ENCODE measurements at places on chromosomes 2 and 18.
A peak's percentile ranks its signal among the peaks of the same experiment; 100 is the strongest.

- DNase-seq: no peak
These were observed 259.7 kb upstream of the STON1 start for GRCh38 chr2:48270209-48270608.

DNA sequence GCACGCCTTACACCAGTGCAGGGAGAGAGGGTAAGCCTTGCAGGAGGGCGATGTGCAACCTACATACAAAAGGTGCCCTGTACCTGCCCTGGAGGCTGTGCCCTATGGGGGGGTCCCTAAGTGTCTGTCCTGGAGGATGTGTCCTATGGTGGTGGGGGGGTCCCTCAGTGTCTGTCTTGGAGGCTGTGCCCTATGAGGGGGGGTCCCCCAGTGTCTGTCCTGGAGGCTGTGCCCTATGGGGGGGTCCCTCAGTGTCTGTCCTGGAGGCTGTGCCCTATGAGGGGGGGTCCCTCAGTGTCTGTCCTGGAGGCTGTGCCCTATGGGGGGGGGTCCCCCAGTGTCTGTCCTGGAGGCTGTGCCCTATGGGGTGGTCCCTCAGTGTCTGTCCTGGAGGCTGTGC lies 216.6 kb downstream of the HDAC4 start:
- no peak for DNase-seq

DNA sequence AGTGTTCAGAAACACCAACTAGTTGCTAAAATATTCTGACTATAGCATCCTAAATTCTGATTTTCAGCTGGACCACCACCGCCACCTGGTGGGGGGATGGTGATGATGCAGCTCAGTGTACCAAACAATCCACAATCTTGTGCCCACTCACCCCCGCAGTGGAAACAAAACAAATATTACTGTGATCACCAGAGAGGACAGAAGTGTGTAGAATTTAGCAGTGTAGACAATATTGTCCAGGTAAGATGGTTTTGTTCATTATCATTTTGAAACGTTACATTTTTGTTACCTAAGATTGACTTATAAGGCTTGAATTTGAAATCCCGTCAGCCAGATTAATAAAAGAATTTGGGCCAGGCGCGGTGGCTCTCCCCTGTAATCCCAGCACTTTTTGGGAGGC lies 31.7 kb upstream of the UBXN4 start:
- peak; percentile 75 for DNase-seq

GRCh38 chr2:240131296-240131695 lies 4.8 kb downstream of the COPS9 start:
- DNase-seq: no peak

GRCh38 chr18:8423051-8423557 lies 186.1 kb upstream of the RAB12 start:
- DNase-seq: no peak

- no peak for DNase-seq
These were observed 2.3 kb downstream of the MYO1B start for GRCh38 chr2:191247381-191248057.

DNA sequence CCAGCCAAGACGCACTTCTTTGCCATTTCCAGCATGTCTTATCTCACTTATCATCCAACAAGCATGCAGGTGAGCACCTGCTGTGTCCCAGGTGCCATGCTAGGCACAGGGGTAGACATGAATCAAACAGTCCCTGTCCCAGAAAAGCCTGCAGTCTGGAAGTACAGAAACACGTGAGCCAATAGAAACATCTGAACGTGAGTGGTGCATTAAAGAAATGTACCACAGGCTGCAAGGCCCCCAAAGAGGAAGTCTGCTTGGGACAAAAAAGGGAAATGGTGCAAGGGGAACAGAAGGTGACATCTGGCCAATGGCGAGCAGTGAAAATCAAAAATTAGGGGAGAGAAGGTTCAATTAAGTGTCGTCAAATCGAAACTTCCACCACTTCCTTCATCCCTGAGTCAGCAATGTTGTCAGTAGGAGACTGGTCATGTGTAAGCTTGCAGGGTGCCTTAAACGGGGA lies 17.6 kb upstream of the TMEM247 start:
- DNase-seq: no peak

DNA sequence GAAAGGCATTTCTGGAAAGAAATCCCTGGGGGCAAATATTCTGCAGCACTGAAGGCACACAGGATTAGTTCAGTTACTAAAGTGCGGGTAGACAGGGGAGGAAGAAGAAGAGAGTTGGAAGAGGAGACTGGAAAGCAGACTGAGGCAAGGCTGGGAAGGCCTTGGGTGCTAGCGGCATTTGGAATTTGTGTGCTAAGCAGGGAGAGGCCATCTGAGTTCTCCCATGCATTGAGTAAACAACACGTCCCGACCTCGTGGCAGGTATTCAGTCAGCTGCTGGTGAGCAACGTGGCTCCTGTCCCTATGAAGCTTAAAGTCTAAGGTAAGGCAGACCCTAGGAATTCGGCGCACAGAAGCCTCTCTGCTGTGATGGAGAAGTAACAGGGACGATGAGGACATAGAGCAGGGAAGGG lies 30.7 kb downstream of the ATP8B1 start:
- no peak for DNase-seq

DNA sequence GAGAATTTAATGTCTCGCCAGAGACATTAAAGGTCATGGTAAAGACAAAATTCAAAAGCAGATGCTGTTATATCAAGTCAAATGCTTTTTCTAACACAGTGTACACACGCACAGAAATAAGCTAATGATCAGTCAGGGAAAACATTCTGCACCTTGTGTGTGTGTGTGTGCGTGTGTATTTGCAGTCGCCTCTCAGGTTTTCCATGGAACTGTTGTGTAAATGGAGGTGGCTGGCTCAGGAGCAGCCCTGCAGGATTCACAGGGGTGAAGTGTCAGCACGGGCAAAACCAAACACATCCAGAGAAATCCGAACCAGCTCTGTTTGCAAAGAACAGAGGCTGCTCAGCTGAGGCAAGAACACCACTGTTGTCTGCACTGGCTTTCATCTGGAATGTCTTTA lies 76.2 kb upstream of the YWHAQ start:
- DNase-seq: no peak

DNA sequence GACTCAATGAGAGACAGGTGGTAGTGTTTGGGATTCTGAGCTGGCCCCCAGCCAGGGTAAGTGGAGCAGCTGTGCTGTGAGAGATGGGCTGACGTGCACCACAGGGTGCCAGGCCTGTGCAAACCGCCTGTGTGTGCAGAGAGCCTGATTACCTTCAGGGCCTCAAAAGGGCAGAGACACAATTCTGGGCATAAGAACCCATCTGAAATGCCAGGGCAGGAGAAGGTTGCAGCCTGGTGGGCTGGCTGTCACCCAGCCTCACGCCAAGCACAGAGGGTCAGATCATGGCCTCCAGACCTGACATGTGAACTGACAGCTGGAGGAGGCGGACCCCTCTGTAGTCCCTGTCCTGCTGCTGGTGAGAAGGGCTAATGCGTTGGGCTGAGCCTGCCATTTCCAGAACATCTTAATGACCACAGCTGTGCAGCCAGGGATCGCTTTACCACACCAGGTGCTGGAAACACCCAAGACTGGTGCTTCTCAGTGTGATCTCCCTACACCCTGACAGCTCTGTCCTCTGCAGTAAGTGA lies 100.9 kb downstream of the ARL4C start:
- DNase-seq: no peak

DNA sequence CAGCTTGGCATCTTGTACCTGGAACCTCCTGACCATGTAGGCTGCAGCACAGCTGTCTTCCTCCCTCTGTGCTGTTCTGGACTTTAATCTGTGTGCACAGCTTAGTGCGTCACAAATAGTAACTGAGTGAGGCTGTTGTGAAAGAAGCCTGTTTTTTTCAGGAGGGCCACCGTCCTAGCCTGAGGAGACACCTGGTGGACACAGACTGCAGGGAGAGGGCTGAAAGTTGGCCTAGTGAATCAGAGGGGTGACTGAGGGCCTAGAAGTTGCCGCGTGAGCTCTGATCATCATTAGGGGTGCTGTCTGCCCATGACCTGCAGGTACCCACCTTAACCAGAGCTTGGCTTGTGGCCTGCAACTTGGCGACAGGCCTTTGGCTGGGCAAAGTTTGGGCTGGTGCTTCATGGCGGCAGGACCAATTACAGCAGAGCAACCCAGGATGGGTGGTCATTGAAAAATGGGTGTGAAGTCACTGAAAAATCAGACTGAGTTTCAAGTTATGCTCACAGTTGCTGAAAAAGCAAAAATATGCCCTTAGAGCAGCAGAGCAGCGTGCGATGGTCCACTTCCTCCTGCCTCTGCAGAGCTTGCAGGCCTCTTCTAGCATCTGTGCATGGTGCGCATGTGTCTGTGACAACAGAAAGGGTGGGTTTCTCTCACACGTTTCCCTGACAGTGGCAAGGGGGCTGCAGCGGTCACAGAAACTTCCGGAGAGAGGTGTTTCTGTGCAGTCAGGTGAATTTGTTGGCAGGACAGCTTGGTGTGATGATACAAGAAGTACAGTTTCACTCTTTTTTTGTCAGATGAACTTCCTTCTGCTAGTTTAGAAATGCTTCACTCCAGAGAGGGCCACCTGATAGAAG lies 9.6 kb downstream of the GDF7 start:
- DNase-seq: no peak

DNA sequence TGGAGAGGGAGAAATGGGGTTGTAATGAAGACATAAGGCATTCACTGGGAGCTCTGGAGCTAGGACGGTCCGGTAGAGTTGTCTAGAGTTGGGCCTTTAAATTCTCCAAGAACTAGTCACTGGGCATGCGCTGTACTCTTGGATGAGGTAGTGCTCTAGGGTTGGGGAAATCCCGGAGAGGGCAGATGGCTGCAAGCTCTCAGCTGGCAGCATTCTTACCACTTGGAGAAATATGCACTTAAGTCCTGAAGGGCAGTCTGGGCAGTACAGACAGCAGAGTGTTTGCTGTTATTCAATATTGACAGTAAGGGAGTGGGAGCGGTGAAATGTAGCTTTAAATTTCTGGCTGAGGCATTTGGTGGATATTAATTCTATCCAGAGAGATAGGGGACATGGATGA lies 214.6 kb downstream of the RDH14 start:
- no peak for DNase-seq

GRCh38 chr2:73174941-73175662 lies 27.3 kb upstream of the NOTO start:
- no peak for DNase-seq

DNA sequence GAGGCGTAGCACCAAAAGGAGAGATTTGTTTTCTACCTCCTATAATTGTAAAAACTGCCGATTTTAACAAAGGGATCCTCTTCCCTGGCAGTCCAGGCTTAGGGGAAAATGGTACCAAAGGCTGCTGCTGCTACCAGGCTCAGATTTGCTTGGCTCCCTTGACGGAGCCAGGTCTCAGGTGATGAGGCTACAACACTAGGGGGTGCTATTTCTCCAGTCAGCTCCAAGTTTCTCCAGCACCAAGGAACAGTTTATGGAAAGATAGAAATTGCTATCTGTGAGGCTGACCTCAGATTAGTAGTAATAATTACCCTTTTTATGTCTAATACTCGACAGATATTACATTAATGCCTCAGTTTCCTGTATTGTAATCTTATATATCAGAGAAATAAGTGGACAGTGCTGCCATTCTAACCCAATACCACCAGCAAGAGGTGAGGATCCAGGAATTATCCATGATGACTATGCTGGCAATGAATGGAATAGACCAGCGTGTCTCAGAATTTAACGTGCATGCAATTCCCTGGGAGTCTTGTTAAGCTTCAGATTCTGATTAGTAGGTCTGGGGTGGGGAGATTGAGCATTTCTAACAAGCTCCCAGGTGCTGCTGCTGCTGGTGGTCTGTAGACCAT lies 111.3 kb downstream of the ESCO1 start:
- peak; percentile 46 for DNase-seq

- no peak for DNase-seq
These were observed 713.5 kb downstream of the LRP1B start for GRCh38 chr2:141417246-141417797.

GRCh38 chr18:51053814-51054213 lies 23.8 kb downstream of the SMAD4 start:
- no peak for DNase-seq

- DNase-seq: no peak
These were observed 18.7 kb upstream of the LCLAT1 start for GRCh38 chr2:30428348-30428662.

- no peak for DNase-seq
These were observed 183.1 kb upstream of the CCDC68 start for GRCh38 chr18:55142410-55142809.

DNA sequence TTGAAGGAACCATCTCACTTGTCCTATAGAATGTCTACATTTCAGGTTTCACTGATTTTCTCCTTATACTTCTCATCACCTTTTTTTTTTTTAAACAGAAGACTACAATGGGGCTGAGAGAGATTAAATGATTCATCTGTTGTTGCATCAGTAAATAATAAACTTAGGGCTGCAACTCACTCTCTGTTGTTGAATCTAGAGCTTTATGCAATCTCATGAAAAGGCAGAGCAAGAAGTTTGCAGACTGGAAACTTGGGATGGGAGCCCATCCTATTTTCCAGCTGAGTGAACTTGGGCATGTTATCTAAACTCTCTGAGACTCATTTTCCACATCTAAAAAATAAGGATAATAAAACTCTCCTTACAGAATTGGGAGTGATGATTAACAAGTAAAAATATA lies 58.4 kb downstream of the PDE1A start:
- no peak for DNase-seq

DNA sequence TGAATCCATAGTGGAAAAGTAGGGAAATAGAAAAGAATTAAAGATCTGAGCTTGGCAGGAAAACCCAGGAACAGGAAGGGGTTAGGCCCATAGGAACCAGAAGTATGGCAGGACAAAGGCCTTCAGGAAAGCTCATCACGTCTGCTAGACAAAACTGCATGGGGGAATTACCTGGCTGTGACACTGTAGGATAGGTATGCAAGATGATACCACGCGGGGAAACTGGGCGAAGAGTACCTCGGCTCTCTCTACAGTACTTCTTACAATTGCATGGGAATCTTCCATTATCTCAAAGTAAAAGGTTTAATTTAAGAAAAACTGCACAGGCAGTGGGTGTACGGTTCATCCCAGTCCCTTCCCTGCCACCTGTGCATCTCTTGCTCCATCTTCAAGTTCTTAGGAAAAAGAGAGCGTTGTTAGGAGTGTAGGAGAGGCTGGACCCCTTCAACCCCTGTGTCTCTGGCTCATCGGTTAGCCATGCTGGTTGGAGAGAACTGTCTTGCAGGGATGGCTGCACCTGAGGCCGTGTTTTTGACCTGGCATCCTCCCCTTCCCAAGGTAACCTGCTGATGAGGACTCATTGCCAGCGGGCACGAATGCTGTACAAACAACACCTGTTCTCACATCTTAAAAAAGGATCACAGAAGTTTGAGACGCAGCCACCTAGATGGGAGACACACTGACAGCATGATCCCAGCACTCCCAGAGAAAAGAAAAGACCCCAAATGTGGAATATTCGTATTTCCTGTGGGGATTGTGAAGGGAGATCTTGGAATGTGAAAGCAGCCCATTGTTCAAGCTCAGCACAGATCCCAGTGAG lies 120.5 kb upstream of the COPS8 start:
- DNase-seq: no peak

DNA sequence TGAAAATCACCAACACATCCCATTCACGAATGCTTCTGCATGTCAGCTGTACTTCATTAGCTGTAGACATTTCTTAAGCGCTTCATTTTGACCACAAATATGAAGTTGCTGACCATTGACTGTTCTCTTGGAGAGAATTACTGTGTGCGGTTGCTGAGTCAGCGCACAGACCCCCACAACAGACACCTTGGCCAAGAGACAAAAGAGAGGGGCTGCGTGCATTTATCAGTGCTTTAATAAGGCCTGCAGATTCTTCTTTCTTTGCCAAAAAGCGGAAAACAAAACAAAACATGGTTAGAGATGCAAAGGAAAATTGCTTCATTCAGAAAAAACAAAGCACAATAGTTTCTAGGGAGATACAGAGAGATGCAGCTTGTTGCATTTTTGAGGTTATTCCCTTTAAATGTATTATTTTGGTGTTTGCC lies 174.7 kb downstream of the ACKR3 start:
- no peak for DNase-seq

GRCh38 chr2:214038186-214038585 lies 372.7 kb upstream of the VWC2L start:
- no peak for DNase-seq
